AG04449 (cell line): ENCODE measurements at places on chromosomes 12 and 14.

DNA sequence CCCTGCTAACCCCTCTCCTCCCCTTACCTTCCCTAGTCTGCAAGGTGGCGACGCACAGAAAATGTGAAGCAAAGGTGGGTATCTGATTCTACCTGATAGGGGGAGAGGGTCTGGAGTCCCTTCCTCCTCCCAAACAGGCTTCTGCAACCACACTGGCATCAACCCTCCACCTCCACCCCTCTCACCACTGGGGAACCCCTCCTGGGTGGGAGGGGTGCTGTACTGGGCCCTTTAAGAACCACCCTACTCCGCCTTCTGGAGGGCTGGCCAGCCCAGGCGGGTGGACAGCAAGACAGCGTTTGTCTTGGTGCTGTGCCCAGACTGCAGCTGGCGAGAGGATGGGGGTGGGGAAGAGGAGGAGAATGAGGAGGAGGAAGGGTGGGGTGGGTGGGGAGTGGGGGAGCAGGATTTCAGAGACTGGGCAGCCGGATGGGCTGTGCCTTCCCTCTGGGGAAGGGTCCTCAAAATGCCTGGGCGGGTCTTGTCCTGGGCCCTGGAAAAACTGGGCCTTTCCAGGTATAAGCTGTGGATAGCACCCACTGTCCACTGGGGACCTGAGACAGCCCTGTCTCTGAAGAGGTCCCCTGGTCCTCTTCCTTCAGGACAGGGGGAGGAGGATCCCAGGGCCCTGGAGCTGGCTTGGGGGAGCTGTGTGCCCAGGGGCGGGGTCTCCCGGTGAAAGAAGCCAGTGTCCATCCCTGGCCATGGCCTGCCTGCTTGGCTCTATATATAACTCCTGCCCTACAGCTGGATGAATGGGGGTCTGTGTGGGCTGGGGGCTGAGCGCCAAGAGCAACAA lies 2.8 kb downstream of the TNS2 start:
- DNase-seq: no peak

DNA sequence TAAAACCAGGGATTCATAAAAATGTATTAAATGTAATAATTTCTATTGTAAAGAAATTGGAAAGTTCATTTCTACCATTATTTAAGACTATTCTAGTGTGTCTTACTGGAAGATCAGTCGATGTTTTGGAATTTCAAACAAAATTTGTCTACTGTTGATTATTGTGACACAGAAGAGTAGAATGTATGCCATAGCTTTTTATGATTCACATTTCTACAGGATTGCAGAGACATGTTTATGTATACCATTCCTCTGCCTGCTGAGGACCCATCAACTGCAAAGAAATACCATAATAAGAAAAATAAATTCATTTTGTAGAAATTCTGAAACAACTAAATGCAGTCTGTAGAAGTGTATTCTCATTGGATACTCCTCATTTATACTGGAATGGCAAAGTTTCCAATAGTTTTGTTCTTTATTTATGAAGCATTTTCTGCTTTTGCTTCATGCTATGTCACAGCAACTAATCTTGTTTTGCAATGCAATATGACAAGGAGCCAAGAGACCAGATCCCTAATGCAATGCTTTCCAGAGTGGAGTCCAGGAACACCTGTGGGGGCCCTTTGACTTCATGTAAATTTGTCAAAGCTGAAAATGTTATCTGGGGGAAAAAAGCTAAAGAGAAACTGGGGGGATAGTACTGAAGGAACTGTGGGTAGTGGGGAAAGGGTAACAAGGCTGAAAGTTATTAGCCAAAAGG lies 172.9 kb upstream of the LRIG3 start:
- peak; percentile 36 for DNase-seq

DNA sequence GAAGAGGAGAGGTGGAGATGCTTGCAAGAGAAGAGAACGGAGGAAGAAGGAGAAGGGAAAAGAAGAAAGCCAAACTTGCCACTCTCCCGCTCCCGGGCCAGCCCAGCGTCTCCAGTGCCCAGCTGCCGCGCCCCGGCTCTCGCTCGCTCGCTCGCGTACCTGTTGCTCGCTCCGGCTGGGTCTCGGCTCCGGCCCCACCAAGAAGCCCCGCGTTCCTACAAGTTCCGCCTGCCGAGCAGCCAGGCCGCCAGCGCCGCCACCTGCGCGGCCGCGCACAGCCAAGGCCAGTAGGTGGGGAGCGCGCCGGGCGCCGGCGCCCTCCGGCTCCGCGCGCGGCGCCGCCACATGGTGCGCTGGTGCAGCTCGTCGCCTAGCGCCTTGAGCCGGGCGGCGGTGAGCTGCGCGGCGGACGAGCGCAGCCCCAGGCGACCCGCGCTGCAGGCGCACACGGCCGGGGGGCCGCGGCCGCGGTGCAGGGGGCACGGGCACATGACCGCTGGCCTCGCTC lies 370 bp downstream of the HRK start:
- no peak for DNase-seq

DNA sequence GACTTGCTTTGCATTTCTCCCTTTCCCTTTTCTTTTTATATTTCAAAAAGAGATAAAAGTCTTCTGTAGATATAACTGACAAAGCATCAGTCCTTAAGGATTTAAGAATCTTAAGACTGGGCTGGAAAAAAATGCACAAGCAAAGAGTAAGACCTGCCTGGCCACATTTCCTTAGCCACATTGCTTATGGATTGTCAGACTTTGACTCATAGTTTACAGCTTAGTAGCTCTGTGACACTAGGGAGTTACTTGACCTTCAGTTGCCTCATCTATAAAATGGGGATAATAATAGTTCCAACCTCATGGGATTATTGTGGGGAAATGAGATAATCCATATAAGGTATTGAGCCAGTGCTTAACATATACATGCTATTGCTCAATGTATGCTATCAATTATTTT lies 66.4 kb upstream of the STK38L start:
- peak; percentile 73 for DNase-seq

GRCh38 chr12:69885658-69886057 lies 60.6 kb downstream of the MYRFL start:
- no peak for DNase-seq

- DNase-seq: no peak
Measured at GRCh38 chr12:120261951-120262851, 3.3 kb downstream of the PXN start.

- DNase-seq: no peak
Measured at GRCh38 chr12:117466677-117467362, 105.4 kb upstream of the NOS1 start.

- DNase-seq: no peak
Measured at GRCh38 chr12:2052826-2053678, at the start of gene CACNA1C. TSS of gene CACNA1C (plus strand) at chr12:2052987. CDS start at chr12:2053563, 576 bp downstream.

GRCh38 chr12:66164349-66164821 lies 5.4 kb downstream of the TMBIM4 start:
- DNase-seq: peak; percentile 10

- no peak for DNase-seq
Measured at GRCh38 chr12:39047539-39048262, 142.3 kb upstream of the CPNE8 start.

- DNase-seq: no peak
Measured at GRCh38 chr12:69981881-69982475, 157.0 kb downstream of the MYRFL start.

DNA sequence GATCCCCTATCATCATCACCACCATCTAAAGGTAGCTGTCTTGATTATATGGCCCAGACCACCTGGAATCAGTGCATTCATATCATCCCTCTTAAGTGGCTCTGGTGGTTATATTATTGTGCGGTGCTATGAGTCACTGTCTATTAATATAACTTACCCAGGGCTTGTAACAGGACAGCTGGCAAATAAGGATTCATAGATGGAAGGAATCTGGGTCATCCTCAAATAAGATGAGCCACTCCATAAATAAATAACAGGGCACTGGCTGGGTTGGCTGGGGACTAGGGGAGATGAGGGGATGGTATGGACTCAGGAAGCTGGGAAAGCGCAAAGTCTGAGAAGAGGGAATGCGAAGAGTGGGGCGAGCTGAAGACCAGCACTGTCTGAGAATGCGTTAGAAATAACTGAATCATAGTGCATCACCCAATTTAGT lies 216.1 kb downstream of the NUAK1 start:
- peak; percentile 77 for DNase-seq

GRCh38 chr12:120814903-120815429 lies 89.2 kb downstream of the SPPL3 start:
- DNase-seq: no peak

GRCh38 chr12:15562263-15562662 lies 226.9 kb downstream of the EPS8 start:
- no peak for DNase-seq

GRCh38 chr12:47615711-47616110 lies 90.1 kb downstream of the RPAP3 start:
- DNase-seq: no peak

DNA sequence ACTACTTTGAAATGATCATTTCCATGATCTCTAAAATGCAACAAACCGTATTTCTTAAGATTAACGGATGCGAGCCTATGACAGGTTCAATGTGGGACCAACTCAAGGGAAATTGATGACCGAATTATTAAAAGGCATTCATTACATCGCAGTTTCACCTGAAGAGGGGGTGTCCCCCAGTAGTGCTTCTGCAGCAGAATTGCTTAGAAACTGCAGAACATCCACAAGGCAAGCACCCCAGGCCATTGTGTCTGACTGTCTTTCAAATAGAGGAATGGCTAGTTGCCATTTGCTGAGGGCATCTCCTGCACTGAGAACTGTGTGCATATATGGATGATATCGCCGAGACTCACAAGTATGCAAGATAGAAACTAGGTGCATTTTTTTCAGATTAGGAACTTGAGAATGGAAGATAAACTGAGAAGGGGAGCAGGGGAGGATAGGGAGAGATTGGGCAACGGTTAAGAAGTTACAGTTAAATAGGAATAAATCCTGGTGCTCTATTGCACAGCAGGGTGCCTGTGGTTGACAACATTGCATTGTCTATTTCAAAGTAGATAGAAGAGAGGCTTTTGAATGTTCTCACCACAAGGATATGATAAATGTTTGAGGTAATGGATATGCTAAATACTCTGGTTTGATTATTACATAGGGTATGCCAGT lies 234.3 kb upstream of the PLEKHG7 start:
- no peak for DNase-seq

GRCh38 chr14:92568621-92569479 lies 55.3 kb downstream of the RIN3 start:
- no peak for DNase-seq

- no peak for DNase-seq
Measured at GRCh38 chr12:82673698-82674097, 13.0 kb upstream of the TMTC2 start.

GRCh38 chr12:31011336-31011735 lies 62.3 kb upstream of the DDX11 start:
- no peak for DNase-seq

DNA sequence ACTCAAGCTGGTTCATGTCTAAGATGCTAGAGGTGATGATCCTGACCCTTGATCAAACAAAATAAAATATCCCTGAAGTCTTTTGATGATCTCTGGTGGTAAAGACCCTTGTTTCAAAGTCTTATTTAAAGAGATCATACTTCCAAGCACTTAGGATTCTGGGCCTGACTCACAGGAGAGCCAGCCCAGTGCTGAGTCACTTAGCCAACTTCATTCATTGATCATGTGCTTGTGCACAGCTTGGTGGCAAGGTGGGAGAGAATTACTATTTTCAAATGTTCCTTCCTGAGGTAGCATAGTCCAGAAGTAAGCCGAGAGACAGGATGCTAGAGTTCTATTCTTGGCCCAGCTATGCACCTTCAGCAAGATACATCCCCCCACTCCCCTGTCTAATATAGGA lies 40.6 kb downstream of the SCN8A start:
- no peak for DNase-seq

DNA sequence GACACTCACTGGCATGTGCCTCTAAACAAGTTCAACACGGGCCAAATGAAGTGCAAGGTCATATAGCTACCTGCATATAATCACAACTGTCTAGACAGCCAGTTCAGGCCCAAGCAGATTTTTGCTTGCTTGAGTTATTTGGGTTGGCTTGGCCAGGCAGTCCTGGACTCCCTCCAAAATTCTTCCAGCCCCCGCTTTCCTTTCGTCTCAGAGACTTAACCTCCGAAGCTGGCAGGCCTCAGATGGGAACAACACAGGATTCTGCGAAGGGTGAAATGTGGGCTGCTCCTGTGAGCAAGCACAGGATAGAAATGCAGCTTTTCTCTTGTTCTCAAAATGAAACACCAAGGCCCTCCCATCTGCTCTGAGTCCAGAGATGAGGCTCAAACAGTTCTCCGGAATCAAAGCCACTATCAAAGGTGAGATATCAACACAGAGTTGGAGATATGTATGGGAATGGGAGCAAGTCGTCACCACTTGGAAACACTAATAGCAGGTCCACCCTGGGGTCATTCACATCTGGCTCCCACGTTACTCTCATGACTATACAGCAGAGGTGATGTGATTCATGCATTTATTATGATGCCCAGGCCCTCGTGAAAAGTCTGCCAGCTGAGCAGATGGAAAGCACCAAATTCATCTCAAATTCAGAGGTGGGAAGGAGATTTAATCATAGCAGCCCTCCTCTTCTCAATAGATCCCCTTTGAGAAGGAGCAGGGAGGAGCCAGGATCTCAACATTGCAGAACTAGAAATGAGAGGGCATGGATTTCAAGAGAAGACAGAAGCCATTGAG lies 389.8 kb downstream of the NUAK1 start:
- DNase-seq: no peak

- DNase-seq: no peak
Measured at GRCh38 chr12:52363111-52363679, 4.1 kb downstream of the KRT85 start.

GRCh38 chr12:78038541-78038940 lies 207.8 kb downstream of the NAV3 start:
- DNase-seq: no peak

GRCh38 chr12:124764870-124765580 lies 98.6 kb downstream of the SCARB1 start:
- peak; percentile 99 for DNase-seq

DNA sequence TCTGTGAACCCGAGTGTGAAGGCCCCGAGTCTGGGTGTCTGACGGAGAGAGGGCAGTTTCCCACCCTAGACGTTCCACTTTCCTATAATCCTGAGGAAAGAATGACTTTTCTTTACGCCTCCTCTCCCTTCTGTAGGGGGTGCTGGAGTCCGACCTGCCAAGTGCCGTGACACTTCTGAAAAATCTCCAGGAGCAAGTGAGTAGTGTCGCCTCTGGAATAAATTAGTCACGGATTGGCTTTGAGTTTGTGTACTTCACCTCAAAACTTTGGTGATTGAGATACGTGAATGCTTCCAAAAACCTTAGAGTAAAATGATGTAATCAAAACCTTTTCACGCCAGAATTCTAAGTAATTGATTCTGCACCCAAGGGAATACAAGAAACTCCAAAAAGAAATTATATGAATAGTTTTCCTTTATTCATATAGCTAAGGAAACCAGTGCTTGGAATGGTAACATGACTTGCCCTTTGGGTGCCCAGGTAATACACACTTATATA lies 452 bp downstream of the NGDN start:
- no peak for DNase-seq

GRCh38 chr12:89278169-89278568 lies 74.1 kb downstream of the DUSP6 start:
- DNase-seq: no peak

GRCh38 chr14:85867450-85867849 lies 337.5 kb downstream of the FLRT2 start:
- no peak for DNase-seq

GRCh38 chr14:81324011-81324410 lies 76.1 kb downstream of the STON2 start:
- DNase-seq: no peak
